Retinal pigment epithelial cell (primary cell): ENCODE measurements at places on chromosomes 11 and 22.

DNA sequence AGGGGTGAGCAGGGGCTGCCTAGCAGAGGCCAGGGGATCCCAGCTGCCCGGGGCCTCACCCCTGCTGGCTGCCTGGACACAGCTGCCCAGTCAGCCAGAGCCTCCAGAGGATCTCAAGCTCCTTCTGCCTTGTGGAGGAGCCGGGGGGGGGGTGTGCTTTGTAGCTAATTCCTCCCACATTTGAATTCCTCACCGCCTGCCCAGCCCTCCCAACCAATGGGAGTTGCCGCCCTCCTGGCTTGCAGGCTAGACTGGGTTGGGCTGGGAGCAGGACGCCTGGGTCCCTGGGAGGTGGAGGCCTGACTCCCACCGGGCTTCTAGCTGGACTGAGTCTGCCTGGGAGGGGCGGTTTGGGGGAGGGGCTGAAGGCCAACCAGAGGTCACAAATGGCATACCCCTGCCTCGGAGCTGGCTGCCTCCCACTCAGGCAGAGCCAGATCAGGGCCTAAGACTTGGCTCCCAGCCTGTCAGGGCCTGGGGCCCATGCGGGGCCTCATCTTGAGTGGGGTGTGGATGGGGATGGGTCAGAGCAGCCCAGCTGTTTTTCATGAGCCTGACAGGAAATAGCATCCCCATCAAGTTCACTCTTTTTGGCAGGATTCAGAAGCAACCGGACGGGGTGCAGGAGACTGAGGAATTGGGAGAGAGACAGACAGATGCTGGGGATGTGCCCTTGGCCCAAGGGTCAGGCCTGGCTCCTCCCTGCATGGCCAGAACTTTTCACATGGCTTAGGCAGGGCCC lies 29.2 kb upstream of the PDE2A start:
- no peak for DNase-seq

DNA sequence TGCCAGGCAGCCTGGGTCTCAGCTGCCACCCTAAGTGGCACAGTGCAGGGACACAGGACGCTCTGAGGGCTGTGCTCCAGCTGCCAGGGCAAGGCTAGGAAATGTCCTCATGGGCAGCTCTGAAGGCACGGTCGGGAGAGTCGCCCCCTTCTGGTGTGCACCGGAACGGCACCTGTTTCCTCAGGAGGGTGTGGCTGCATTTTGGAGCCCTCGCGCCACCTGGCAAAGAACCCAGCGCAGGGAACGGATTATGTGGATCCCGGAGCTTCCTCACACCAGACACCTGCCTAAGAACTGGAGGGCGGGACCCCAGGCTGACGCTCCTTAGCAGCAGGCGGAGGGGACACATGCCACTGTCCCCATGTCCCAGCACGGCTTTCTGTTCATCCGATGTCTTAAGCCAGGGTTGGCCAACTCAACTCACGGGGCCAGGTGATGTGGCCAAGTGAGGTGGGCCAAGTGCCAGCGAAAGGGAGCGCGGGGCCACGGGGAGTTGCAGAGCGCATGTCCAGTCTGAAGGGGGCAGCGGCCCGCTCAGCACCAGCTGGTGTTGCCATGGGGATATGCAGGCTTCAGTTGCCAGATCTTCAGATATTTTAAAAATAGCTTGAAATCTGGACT lies 5.1 kb upstream of the SLC22A8 start:
- no peak for DNase-seq

DNA sequence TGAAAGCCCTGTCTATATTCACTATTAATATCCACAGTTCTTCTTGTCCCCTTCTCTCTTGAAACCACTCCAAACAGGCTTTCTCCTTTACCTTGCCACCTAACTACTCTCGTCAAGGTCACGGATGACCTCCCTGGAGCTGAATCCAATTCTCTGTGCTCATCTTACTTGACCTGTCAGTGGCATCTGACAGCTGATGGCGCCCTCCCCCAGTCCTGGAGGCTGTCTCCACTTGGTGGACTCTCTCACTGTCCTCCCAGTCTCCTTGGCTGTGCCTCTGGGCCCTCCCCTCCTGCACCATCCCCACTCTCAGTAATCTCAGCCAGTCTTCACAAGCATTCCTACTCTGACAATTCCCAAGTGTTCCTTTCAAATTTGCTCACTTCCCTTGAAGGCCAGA lies 8.7 kb downstream of the TNKS1BP1 start:
- DNase-seq = no peak

GRCh38 chr11:78791254-78791653 lies 216.6 kb upstream of the NARS2 start:
- no peak for DNase-seq

- DNase-seq = no peak
These were observed 37.9 kb downstream of the MYO18B start for GRCh38 chr22:25779890-25780289.

GRCh38 chr22:21940521-21940920 lies 12.1 kb downstream of the PPM1F start:
- DNase-seq = no peak

DNA sequence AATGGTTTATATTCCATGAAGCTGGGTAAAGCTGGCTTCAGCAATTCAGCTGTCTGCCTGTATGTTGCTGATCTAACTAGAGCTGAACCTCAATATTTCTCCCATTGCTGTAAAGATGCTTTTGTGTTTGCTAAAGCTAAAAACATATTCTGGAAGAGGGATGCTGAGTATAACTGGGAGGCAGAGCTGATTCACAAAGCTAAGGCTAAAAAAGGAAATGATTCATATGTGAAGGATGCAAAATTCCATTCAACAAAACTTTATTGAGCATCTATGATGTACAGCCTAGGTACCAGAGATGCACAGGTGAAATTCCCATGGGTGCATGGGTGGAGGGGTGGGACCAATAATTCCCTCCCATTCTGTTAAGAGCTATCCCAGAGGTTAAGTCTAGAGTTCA lies 193.9 kb downstream of the KIF18A start:
- no peak for DNase-seq
